NCI-H510A treated with DMSO at 0.1 percent for 48 hours (cell line): ENCODE measurements at places on chromosomes 4 and X.
A peak's percentile ranks its signal among the peaks of the same experiment; 100 is the strongest.

- DNase-seq = no peak
These were observed 213.2 kb upstream of the UGT8 start for GRCh38 chr4:114385195-114385985.

GRCh38 chrX:19256986-19257385 lies 86.7 kb upstream of the PDHA1 start:
- no peak for DNase-seq

GRCh38 chr4:185204238-185204910 lies 574 bp upstream of the CFAP97 start:
- peak; percentile 31 for DNase-seq

- no peak for DNase-seq
These were observed 1355.6 kb downstream of the FAM133A start for GRCh38 chrX:95029571-95029970.

DNA sequence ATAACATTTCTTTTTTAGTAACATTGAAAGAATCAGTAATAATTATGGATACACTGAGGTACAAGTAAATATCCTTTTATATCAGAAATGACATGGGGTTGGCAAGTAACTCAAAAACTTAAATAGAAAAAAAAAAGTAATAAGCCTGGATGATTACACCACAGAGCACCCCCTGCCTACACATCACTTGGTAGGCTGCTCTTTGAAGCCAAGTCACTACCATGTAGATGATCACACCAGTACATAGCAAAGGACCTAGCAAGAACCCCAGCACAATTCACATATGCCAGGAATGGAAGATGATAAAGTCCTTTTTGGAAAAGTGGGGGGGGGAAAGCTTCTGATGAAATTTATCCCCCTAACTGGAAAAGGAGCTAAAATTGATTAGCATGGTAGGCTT lies 56.9 kb downstream of the METTL14 start:
- DNase-seq = no peak

DNA sequence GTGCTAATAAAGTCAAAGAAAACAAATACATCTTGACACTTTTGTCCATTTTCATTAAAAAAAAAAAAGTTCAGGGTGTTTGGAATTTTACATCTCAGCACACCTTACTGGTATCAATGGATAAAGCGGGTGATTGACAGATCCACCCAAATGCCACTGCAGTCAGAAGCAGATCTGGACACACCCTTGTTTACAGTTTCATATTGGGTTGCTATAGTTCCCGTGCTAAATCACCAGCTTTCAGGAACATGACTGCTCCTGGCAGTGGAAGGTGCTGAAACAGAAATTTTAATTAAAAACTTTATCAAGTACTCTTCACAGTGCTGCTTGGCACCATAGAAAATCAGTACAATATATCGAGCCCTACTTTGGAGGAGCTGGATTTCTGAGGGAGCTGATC lies 116.3 kb downstream of the STOX2 start:
- DNase-seq = no peak

GRCh38 chr4:168651374-168651773 lies 154.5 kb downstream of the PALLD start:
- DNase-seq = no peak

DNA sequence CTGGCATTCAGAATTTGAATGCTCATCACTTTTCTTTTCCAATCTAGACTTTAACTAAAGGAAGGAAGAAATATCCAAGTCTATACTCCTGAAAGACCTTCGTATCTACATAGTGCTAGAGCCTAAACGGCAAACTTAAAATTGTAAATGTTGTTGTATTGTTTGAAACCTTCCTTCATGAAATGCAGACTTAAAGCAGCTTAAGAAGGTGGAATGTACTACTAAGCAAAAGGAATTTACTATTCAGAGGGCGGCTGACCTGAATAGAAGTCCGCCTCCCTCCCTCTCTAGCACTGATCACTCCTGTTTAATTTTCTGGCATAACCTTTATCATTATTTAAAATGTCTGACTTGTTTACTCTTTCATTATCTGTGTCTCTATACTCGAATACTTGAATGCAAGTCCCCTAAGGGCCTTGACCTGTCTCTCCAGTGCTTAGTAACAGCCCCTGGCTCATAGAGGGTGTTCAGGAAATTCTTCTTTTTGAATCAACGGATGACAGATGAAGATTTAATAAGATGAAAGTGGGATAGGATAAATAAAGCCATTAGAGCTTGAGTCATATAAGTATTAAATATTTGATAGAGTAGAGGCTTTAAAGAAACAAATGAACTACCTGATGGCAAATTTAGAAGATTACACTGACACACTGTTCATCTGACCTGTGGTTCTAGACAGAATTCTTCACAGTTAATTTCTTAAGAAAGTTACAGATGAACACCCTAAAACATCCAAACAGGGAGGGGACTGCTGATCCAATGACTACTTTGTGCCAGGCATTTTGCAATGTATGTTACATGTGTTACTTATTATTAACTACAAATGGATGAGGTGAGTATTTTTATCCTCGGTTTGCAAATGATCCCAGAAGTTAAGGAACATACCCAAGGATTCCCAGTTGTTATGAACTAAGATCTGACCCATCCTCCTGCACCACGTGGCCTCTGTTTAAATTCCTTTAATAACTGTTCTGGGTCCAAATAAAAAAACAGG lies 20.2 kb upstream of the RBPJ start:
- DNase-seq = no peak

- no peak for DNase-seq
These were observed 16.8 kb downstream of the FGFR3 start for GRCh38 chr4:1809754-1810502.

DNA sequence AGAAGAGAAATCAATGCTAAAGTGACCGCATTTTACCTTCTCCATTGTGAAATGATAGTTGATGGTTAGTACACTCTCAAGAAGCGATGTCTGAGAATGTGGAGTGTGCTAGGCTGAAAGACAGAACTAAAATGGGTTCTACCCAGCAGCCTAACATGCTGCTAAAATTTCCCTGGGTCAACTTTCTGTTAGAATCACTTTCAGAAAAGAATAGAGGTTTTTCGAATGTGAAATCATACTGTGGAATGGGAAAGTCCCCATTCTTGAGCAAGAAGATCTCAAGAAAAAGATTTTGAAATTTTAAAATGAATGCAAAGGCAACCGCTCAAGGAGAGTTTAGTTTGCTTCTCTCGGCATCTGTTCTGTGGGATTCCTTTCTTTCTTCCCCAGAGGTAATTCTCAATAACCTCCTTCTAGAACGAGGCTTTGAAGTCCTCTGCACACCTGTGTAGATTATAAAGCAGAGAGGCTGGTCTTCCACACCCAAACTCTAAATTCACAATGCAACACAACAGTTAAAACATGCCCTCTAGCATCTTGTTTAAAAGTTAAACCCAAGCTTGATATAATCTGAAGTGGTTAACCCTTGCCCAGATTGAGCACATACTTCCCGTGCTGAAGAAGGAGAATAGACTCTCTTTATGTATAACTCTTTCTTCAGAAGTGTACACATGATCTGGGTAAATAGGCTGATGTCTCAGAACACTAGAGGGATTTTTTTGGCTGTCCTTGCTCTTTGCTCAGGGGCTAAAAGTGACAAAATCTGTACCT lies 208.7 kb upstream of the KLF3 start:
- no peak for DNase-seq
